ENCODE measurements at places on chromosomes 12 and 14.

DNA sequence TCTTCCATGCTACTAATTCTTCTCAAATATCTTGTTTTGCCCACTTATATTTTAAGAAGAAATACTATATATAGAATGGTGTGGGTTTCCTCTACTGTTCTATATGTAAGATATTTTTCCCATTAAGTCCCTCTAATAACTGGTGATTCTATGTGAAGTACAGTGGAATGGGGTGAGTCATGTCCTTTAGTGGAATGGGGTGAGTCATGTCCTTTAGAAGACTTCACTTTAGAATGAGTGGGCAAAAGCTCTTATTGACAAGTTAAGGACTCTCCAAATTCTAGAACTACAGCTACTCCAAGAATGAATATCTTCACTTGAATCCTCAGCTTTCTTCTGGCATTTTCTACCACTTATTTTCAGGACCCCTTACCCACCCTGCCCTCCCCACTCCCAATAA lies 349.9 kb downstream of the ETNK1 start:
- DNase-seq, result no peak

DNA sequence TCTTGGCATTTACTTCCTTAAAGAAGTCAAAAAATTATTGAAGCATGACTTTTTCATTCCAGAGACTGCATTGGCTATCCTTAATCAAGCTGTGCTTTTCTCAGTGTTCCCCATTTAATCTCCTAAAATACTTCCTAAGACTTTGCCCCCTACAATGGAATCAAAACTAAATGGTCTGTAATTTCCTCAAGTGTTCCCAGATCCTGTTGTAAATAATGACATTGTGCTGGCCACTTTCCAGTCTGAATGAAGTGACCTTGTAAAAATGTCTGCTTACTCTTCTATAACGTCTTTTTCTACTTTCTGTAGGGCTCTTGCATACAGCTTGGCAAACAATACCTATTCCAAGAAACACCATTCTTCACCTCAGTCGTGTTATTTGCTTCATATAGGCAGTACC lies 45.3 kb upstream of the MBIP start:
- DNase-seq, result no peak

- no peak for DNase-seq
These were observed 47.2 kb downstream of the SPPL3 start for GRCh38 chr12:120856980-120857379.

GRCh38 chr12:77328326-77328725 lies 263.0 kb upstream of the E2F7 start:
- no peak for DNase-seq

DNA sequence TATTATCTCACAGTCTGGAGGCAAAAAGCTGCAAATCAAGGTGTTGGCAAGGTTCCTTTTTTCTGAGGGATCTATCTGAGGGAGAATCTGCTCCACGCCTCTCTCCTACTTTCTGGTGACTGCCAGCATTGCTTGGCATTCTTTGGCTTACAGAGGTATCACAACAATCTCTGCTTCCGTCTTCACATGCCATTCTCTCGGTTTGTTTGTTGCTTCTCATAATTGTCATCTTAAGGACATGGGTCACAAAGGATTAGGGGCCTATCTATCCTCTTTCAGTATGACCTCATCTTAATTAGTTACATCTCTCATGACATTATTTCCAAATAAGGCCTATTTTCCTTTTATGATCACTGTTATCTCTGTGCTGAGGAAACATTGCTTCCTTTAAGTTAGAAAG lies 345.0 kb downstream of the FOXG1 start:
- DNase-seq, result no peak

DNA sequence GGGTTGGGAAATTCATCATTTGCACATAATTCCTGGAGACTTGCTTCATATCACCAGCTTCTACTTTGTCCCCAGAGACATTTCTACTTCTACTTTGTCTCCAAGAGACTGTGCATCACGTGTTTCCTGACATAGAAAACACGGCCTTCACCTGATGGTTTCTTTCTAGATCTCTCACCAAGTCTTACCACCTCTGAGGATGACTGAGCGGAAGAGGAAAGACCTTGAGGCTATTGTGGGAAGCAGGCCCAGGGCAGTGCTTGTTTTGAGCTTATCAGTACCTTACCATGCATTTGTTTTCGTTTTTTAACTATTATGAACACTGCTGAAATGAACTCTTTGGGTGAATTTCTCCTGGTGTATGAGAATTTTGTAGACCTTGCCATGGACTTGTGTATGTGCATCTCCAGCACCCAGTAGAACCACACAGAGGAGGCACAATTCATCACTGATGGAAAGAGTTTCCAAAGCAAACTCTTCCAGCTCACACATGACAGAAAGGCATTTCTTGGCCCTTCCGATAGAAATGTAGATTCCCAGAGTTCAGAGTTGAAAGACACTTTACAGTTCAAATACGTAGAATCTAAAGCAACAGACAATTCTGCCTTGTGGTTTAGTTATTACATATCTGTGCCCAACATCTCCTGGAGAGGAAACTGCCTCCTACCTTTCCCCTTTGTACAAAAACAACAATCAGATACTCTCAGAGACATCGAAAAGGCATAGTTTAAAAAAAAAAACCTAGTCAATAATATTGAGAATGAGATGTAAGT lies 434.7 kb downstream of the FUT8 start:
- DNase-seq, result no peak

DNA sequence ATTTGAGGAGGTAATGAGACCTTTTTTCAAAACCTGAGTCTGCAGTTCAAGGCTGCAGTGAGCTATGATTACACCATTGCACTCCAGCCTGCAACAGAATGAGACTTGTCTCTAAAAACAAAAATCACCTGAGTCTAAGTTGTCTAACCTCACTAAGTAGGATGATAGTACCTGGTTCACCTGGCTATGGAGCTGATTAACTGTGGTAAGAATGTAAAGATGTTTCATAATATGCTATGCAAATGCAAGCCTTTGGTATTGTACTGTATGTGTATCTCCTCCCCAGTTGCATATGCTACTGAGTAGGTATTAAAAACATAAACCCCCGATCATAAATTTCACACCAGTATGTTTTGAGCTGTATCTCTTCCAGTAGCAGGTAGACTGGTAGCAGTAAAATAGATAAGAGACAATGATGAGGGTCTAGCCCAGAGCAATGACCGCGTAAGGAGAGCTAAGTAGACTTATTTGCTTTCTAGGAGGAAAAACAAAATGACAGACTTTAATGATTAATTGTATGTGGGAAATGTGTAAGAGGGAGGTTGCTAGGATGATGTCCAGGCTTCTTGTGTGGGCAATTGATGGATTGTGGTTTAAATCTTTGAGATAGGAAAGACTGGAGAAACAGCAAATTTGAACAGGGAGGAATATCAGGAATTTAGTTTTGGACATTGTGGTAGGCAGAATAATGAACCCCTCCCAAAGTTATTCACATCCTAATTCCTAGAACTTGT lies 41.6 kb upstream of the EGLN3 start:
- no peak for DNase-seq

- DNase-seq, result no peak
These were observed 265.6 kb upstream of the FAR2 start for GRCh38 chr12:28883406-28883997.

- DNase-seq, result no peak
These were observed 89.8 kb upstream of the LRIG3 start for GRCh38 chr12:59010118-59010517.

DNA sequence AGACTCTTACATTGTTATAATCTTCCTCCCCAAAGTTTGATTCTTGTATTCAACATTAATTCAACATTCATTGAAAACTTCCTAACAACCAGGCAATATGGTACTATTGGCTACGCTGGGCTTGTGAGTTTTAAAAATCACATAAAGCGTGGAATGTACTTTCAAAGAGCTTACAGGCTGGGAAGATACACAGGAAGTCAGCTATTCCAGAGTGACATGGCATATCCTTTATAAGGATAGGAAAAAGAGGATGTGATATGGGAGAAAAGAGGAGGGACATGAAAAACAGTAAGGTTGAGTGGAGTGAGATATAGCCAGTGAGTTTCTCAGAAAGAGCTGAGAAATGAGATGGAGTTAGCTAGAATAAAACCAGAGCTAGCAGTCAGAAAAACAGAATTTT lies 103.6 kb upstream of the ATF7IP start:
- DNase-seq, result no peak

Data from activated CD8-positive, alpha-beta memory T cell treated with anti-CD3 and anti-CD28 coated beads for 48 hours (primary cell).